ENCODE measurements at places on chromosomes 7 and 10.

DNA sequence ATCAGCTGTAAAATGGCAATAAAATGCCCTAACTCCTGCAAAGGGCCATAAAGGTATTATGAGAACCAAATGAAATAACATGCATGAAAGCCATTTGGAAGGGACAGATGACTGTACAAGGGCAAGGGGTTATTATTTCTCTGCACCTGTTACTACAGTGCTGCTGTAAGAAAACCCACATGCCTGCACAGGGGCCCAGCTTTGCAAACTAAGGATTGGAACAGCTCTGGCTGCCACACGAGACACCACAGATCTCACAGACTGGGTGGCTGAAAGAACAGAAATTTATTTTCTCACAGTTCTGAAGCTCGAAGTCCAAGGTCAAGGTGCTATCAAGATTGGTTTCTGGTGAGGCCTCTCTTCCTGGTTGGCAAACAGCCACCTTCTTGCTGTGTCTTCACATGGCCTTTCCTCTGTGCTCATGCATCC, 409.0 kb upstream of the NRP1 start:
- no peak for DNase-seq

DNA sequence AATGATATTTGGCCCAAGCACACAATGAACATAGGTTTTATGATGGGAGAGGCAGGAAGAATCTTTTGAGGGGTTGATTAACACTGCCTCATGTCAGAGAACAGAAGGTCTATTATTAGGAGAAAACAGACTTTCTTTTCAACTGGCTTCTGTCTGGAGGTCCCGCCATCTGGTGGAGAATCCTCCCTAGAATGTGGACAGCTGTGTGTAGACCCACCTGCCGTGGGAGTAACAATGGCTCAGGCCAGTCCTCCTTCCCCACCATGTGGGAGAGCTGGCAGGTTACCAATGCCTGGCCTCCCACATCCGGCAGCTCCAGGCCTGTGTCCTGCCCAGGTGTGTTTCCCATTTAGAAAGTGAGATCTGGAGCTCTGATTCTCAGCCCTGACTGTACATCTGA, 70.4 kb upstream of the AOAH start:
- DNase-seq: no peak

GRCh38 chr7:143979359-143979758, 20.8 kb upstream of the OR6B1 start:
- DNase-seq: peak; percentile 51

- no peak for DNase-seq
Observed at GRCh38 chr7:43244784-43245183, 132.3 kb downstream of the HECW1 start.

- no peak for DNase-seq
Observed at GRCh38 chr7:112779667-112780066, 10.5 kb downstream of the TMEM168 start.

DNA sequence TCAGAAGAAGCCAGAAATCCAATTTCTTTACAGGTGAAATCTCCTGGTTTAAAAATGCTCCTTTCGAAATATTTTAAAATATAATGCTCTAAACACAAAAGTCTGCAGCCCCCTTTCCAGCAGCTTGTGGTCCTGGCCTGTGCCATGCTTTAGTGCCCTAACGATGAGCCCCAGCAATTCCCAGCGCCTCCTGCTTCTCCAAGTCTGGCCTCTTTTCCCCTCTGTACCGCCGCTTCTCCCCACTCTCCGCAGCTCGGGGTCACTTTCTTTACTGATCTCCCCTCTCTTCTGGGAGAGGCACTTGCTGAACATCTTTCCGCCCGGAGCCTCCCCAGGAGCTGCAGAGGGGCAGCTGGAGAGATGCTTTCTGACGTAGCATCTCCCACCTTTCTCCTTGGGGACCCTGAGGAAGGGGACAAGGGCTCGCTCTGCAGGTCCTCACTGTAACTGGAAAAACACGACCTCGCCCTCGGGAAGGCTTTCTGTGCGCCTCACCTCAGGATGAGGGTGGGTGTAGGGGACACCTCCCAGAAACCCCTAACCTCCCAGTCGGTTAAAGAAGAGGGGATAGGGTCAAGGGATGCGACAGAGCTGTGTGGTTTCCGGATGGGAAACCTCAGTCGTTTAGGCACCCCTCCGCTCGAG, 565 bp upstream of the INA start:
- DNase-seq: no peak

- no peak for DNase-seq
Observed at GRCh38 chr7:27191833-27192545, 7.0 kb upstream of the HOXA11 start.

GRCh38 chr10:8410506-8410905, 356.0 kb downstream of the GATA3 start:
- no peak for DNase-seq

DNA sequence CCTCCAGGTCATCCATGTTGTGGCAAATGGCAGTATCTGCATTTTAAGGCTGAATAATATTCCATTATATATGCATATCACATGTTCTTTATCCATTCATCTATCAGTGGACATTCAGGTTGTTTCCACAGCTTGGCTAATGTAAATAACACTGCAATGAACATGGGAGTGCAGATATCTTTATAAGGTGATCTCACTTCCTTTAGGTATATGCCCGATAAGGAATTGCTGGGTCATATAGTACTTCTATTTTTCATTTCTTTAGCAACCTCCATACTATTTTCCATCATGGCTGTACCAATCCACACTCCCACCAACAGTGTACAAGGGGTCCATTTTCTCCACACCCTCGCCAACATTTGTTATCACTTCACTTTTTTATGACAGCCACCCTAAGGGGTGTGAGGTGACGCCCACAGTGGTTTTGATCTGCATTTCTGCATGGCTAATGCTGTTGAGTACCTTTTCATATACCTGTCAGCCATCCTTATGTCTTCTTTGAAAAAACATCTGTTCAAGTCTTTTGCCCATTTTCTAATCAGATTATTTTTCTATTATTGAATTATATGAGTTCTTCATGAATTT, 18.9 kb downstream of the ABI1 start:
- no peak for DNase-seq

GRCh38 chr7:23713285-23714149, 3.5 kb downstream of the STK31 start:
- DNase-seq: peak; percentile 49

GRCh38 chr10:126243971-126244370, 144.3 kb downstream of the ADAM12 start:
- no peak for DNase-seq

DNA sequence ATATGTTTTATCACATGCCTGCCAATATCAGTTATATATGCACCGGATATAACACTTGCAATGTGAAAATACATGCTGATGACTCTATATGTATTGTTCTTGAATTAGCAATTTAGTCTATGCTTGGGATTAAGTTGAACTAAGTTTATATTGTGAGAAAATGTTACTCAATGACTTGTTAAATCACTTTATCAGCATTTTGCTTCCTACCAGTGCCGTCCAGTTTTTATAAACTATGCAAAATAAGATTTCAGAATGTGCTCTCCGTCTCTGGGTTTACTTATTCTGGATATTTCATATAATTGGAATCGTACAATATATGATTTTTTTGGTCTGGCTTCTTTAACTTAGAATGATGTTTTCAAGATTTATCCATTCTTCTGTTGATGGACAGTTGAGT, 25.5 kb upstream of the SLC26A3 start:
- DNase-seq: no peak
